ENCODE measurements at places on chromosomes 6 and 20.

- no peak for DNase-seq
These were observed 11.7 kb upstream of the FRK start for GRCh38 chr6:116072368-116072767.

DNA sequence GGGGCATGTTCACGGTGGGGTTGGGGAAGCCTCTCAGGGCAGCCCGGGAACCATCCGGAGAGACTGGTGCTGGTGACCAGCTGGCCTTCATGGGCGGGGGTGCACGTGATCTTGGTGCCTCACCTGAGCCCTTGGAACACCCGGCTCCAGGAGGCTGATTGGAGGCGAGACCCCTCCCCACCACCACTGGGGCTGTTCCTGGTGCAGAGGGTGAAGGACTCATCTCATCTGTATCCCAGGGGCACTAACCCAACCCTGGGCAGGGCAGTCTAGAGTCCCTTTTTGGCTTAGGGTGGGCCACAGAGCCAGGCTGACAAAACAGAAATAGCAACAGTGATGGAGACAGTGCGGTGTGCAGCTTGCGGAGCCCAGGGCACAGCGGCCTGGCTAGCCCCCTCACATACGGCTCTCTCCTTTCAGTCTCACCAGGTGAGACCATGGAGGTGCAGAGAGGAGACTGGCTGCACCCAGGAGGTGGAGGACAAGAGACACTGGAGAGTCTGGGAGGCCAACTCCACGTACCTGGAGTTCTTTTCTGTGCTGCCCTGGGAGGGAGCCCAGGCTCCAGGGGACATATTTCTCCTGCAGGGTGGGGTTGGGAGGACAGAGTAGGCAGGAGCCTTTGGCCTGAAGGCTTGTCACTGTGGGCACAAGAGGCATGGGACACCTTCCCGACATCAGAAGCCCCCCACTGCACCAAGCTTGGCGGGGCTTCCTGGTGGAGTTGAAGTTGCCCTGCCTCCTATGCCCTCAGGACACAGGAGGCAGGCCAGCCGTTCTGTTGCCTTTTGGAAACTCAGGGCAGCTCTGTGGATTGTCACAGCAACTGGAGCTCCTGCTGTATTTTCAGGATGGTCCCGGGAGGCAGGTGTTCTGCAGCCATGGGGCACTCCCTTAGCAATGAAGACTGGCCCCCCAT, 106.0 kb downstream of the SYCP2 start:
- no peak for DNase-seq

DNA sequence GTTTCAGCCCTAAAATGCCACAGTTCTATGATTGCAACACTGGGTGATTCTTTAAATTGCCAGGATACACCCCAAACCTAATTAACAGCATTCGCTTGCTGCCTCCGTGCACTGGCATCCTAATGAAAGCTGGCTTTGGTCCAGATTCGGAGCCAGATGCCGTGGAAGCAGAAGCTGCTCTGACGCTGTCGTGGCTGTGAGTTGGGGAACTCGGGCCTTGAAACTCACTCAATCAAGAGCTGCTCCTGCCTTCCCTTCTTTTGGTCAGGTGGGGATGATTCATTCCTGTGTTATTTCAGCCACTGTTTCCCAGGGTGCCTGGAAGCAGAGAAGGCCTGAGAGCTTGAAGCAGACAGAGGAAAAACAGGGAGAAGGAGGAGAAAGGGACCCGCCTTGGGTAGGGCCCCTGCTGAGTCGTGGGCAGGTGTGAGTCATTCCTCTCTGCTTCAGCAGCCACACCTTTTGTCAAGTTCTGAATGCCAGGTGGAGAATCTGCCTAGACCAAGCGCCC, 36.2 kb upstream of the DSP start:
- DNase-seq = no peak

- no peak for DNase-seq
These were observed 5.1 kb downstream of the IGF2R start for GRCh38 chr6:159973951-159974350.

GRCh38 chr20:32560989-32561830, 23.9 kb downstream of the NOL4L start:
- no peak for DNase-seq

GRCh38 chr20:10185741-10186558, 32.7 kb upstream of the SNAP25 start:
- DNase-seq = no peak

DNA sequence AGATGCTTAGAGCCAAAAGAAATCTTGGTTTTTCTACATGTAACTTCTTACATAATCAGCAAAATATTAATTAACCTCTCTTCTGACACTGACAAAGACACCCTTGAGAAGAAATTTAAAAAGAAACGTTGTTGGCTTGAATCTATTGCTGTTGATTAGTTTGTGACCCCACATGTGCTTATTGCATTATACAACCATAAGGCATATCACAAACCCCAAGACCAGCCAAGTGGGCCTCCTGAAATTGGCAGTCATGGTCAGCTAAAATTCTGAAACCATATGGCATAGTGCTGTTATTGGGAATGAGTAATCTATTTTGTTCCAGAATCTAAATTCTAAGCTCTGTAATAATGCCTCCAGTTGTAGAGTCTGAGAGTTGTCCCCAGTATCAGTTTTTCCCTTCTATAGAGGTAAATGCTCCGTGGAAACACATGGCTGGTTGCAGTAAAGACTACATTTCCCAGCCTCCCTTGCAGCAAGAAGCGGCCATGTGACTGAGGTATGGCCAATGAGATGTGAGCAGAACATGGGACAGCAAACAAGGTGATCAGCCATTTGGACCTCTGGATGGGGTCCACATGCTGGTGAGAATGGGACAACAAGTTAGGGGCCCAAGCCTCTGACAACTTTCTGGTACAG, 42.3 kb upstream of the PTPN1 start:
- DNase-seq = no peak

DNA sequence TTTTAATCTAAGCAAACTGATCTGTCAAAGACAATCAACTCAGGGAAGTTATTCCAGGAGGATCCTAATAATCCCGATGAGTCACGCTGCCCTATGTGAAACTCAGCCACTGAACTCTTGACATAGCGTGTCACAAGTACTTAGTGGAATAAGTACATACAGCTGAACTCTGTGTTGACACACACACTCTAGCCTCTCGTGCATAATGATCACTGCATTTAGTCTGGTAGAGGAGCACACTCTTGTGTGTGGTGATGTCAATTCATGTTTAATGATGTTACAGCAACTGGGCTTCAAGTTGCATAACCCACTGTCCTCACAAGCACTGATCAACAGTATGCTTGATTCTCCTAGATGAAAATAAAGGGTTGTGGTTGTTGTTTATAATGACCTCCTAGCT, 148.3 kb downstream of the HACE1 start:
- DNase-seq = no peak

DNA sequence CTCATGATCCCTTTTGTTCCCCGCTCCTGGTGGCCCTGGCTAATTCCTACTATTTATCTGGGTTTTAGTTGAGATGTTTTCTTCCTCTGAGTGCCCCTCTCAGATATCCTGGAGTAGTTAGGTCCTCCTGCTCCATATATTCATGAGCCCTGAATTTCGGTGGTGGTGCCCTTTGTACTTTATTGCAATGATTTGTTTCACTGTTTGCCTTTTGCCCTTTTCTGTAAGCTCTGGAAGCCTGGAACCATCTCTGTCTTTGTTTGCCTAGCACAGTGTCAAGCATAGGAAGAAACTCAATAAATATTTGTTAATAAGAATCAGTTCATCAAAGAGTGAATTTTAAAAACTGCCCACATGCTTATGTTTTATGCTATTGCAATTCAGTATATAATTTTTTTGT, 144.9 kb downstream of the DNAH8 start:
- no peak for DNase-seq

DNA sequence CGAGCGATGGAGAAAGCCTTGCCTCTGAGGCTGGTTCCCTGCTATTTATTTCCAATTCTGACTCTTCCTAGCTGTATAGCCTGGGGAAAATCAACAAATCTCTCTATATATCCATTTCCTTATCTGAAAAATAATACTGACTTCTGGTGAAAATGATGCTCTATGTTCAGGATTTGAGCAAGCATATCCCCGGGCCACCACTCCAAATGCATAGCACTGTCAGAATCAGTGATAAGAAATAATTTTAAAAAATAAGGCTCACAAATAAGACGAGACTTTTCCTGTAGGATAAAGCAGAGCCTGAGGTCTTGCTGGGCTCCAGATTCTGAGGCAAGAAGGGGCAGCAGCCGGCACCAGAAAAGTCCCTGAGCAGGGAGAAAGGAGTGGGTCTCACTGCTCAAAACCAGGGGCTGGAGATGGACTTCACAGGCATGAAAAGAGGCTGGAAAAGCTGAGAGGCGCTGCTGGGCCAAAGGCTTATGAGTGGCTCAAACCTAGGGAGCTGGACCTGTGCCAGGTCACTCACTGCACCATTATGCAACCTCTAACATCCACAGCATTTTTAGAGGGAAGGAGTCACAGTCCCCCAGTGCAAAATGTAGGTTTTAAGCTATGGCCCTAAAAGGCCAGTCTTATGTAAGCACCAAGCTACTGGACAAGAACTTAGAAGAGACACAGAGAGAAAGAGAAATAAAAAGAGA, 48.1 kb upstream of the SLC17A4 start:
- no peak for DNase-seq

GRCh38 chr6:135269481-135269891, 88.4 kb downstream of the MYB start:
- no peak for DNase-seq

DNA sequence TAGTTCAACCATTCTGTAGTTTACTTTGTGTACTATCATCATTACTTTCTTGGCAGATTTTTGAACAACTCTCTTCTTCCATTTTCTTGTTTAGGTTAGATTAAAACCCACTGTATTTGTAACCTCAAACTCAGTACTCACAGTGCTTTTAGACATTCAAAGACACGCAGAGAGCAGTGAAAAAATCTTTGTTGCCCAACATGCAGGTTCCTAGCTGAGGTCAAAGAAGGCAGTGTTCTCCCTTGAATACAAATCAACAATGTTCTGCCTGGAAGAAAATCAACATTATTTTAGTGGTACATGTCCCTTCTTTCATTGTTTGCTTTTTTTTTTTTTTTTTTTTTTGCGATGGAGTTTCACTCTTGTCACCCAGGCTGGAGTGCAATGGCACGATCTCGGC, 11.2 kb downstream of the CYB5R4 start:
- no peak for DNase-seq

- no peak for DNase-seq
These were observed 11.5 kb downstream of the TAAR2 start for GRCh38 chr6:132612449-132613108.

DNA sequence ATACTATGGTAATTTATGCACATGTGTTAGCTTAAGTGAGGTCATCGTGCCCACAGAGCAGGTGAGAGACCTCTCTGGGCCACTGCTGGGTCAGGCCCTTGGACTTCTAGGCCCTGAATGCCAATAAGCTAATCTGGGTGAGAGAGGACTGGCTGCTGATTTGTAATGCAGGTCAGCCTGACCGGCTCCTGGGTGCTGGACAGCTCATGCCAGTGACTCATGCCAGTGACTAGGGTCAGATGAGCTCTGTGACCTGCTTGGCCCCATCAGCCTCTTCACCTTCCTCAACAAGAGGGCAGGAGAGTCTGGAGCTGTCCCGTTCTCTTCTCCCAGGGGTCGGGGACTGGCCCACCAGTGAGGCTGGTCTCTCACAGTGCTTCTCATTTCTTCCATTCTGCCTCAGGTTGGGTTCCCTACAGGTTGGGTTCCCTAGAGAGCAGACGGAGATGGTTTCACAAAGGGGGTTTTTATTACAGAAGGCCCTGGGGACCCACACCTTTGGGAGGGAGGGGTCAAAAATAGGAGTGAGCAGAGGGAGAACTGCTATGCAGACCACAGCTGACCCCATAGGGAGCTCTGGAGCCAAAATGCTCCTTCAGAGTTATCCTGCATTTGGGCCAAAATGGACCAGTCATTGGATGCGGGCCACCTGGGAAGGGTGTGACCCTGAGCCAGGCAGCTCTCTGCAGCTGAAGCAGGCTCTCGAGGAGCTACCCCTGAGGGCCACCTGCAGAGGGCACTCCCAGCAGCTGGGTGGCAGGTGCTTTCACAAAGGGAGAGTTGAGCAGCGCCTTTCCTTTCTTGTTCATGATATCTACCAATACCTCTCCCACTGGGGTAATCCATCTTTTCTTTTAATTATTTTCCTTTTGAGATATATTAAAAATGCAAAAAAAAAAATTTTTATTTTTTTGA, 2.2 kb upstream of the OXT start:
- no peak for DNase-seq

- no peak for DNase-seq
These were observed 33.2 kb upstream of the KIF3B start for GRCh38 chr20:32244150-32244823.

GRCh38 chr20:53360852-53361251, 232.8 kb downstream of the ZNF217 start:
- DNase-seq = no peak
